Sigmoid colon (tissue), 7 donors: ENCODE measurements at places on chromosomes 7 and 10. TPM values are rescaled to one million over a fixed set of nuclear protein-coding genes. Genes with fewer than 3 reads are reported as not detected.

The FKBP6 gene
- total RNA-seq = not detected

The FGL2 gene
- total RNA-seq = 79.6 TPM

GRCh38 chr10:19412531-19412930 is 363.9 kb downstream of the MALRD1 start:
- DNase-seq = no peak
- no peaks in the 10 kb centered on the region for H3K36me3 ChIP-seq
- H3K4me1 ChIP-seq = no peaks in the 10 kb centered on the region
- no peaks in the 10 kb centered on the region for H3K27me3 ChIP-seq
- H3K4me3 ChIP-seq = no peak overlapping the region

- peak; percentile 69 for DNase-seq
- peak overlapping the region; percentile 12 for H3K4me3 ChIP-seq
- no peaks in the 10 kb centered on the region for H3K27me3 ChIP-seq
- no peaks in the 10 kb centered on the region for H3K36me3 ChIP-seq
- H3K4me1 ChIP-seq = peaks cover 35% of the 10 kb centered on the region
These were observed 5.4 kb upstream of the YWHAG start for GRCh38 chr7:76364198-76364584.

- H3K4me3 ChIP-seq = no peak overlapping the region
- no peaks in the 10 kb centered on the region for H3K36me3 ChIP-seq
- no peak overlapping the region for H3K27ac ChIP-seq
- DNase-seq = no peak
- no peaks in the 10 kb centered on the region for H3K4me1 ChIP-seq
These were observed 242.6 kb downstream of the DNAJB6 start for GRCh38 chr7:157579425-157579824.

- peak overlapping the region; percentile 85 for H3K27ac ChIP-seq
- H3K27me3 ChIP-seq = no peaks in the 10 kb centered on the region
- H3K4me3 ChIP-seq = no peak overlapping the region
- H3K4me1 ChIP-seq = peaks cover 71% of the 10 kb centered on the region
These were observed 268.3 kb downstream of the ARHGAP12 start for GRCh38 chr10:31660300-31660699.

DNA sequence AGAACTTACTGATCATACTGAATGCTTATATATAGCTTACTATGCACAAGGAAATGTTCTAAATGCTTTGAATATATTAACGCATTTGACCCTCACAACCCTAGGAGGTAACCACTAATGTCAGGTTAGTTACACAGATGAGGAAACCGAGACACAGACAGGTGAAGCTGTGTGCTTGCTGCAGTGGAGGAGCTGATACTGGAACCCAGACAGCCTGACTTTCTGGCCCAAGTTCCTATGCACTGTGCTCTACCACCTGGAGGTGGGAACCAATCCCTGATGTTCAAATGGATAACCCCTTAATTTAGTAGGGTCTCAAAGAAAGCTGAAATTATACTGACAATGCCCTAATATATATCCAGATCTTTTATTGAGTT is 119.6 kb downstream of the SORBS1 start:
- H3K27me3 ChIP-seq = no peaks in the 10 kb centered on the region
- peak overlapping the region; percentile 84 for H3K27ac ChIP-seq
- peaks cover 20% of the 10 kb centered on the region for H3K36me3 ChIP-seq
- DNase-seq = no peak

DNA sequence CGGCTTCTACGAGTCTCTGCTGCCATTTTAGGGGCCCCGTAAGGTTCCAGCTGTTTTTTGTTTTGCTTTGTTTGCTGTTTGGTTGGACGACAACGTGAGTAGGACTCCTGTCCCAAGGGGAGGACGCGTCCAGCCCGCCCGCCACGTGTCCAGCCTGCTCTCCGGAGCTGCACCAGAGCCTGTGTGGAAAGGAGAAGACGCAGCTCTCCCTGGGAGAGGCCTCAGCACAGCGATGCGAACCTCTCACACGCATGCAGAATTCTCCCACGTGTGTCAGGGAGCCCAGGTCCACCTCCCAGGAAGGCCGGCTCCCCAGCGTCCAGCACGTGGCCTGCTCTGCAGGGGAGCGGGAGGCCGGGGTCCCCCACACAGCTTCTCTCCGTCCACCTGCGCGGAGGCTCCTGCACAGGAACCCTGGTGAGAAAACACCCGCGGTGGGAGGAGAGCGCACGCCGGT is 36.4 kb upstream of the DNAJB6 start:
- no peak overlapping the region for H3K27ac ChIP-seq
- no peak overlapping the region for H3K4me3 ChIP-seq
- H3K36me3 ChIP-seq = no peaks in the 10 kb centered on the region
- H3K27me3 ChIP-seq = no peaks in the 10 kb centered on the region

DNA sequence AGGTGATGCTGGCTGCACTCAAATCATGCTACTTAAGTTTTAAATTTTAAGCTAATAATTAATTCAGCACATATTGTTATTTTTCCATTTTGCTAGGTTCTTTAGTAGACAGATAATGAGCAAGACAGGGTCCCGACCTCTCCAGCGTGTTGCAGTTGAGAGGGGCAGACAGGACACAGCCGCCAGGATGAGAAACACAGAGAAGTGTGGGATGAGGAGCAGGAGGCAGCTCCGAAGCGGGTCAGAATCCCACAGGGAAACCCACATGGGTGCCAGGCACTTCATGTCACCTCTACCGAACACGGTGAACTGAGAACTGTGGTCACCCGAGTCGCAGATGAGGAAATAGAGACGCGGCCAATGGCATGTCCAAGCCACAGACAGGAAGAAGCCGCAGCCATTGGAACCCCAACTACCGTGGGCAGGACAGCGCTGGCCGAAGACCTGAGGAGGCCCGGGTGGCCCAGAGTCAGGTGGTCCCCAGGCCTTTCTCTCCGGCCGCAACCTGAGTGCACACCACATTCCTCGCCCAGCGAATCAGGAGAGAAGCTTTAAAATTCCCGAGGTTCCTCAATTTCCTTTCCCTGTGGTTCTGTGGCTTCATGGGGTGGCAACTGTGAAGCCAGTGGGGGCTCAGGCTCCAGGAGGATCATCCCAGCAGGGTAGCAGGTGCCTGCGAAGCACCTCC is 213.0 kb downstream of the DNAJB6 start:
- H3K36me3 ChIP-seq = no peaks in the 10 kb centered on the region
- peak; percentile 40 for DNase-seq
- no peaks in the 10 kb centered on the region for H3K27me3 ChIP-seq
- no peak overlapping the region for H3K27ac ChIP-seq
